Chondrocyte (in vitro differentiated cells): ENCODE measurements at places on chromosomes 5 and 9.
A peak's percentile ranks its signal among the peaks of the same experiment; 100 is the strongest.

DNA sequence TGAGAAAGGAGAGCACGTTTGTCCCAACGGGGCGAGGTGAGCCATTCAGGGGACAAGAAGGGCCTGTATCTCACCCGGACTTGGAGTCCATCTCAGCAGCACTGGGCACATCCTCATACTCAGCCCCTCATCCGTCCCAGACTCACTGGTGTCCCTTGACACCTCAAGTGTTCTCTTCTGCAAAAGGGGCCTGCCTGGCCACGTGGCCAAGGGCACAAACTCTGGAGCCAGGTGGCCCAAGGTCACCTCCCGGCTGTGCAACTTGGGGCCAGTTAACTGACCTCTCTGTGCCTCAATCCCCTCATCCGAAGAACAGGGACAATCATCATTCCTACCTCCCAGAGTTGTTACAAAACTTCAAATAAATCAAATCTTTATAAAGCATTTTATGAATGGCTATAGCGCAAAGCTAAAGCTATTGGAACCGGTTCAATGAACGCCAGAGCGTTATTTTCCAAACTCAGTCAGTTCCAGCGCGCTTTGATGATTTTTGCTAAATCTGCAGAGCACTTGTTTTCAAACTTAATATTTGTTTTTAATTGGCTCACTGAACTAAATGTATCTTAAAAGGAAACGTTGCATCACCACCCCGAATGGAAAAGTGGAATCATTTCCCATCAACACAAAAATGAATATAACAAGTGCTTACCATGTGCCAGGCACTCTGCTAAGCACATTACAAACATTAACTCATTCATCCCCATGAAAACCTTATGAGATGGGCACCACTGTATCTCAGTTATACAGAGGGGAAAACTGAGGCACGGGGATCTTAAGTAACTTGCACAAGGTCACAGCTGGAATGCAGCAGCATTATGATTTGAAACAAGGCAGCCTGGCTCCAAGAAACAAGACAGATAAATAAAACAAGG, 49.3 kb downstream of the DUSP1 start:
- no peaks in the 10 kb centered on the region for H3K27me3 ChIP-seq
- no peak overlapping the region for H3K27ac ChIP-seq
- no peaks in the 10 kb centered on the region for H3K36me3 ChIP-seq
- H3K4me3 ChIP-seq = no peak overlapping the region
- peaks cover 14% of the 10 kb centered on the region for H3K4me1 ChIP-seq

DNA sequence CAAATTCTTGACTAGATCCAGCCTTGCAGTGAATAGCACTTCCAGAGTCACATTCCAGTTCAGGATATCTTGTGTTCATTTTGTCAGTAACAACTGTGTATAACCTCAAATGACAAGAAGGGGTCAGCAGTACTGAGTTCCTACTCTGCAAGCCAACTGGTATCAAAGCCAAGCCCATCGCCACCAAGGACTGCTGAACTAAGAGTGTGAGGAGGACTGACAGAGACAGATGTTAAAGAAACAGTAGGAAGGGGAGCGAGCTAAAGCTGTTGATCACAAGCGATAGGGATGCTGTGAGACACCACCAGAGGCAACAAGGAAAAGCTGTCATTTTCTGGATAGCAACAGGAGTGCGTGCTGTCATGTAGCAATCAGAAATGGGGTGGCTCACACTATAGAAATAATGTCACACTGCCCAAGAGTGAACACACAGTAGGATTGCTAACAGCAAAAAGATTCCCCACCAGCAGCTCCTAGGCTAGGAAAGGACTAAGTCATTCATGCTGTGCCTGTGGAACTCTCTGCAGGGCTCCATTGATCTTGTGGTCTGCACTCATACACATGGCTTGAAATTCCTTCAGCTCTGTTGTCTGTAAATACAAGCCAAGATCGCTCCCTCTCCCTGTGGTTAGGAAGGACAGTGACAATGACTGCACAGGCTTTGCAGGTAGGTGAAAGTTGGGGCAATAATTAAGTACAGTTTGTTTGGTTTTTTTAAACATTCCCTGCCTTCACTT, 658.6 kb downstream of the NR2F1-AS1 start:
- H3K4me3 ChIP-seq = no peak overlapping the region
- no peak overlapping the region for H3K27ac ChIP-seq
- no peaks in the 10 kb centered on the region for H3K36me3 ChIP-seq
- H3K27me3 ChIP-seq = no peaks in the 10 kb centered on the region

GRCh38 chr9:113954591-113954990, 78.5 kb downstream of the ZNF618 start:
- H3K4me3 ChIP-seq = no peak overlapping the region
- H3K4me1 ChIP-seq = peaks cover 66% of the 10 kb centered on the region
- H3K27me3 ChIP-seq = no peaks in the 10 kb centered on the region
- H3K27ac ChIP-seq = peak overlapping the region; percentile 94
- no peak for DNase-seq

- no peaks in the 10 kb centered on the region for H3K27me3 ChIP-seq
- no peak overlapping the region for H3K27ac ChIP-seq
- H3K36me3 ChIP-seq = no peaks in the 10 kb centered on the region
- H3K4me1 ChIP-seq = peaks cover 19% of the 10 kb centered on the region
Observed at GRCh38 chr9:137447722-137448601, 6.8 kb upstream of the ENTPD8 start.

DNA sequence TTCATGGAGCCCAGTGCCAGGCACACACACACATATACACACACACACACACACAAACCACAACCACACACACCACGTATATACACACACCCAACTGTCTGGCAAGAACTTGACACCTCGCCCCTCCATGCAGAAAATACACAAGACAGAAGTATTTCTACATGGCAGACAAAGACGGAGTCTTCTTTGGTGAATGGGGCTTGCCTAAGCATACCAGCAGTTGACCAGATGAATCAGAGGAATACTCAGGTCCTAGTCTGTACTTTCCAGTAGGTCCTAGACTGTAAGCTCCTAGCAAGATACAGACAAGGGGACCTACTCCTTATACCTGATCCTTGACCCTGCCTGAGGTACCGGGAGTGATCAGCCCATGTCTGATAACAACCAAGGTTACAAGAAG, 60.1 kb downstream of the SIL1 start:
- no peaks in the 10 kb centered on the region for H3K36me3 ChIP-seq
- no peak for DNase-seq
- no peaks in the 10 kb centered on the region for H3K27me3 ChIP-seq
- peaks cover 52% of the 10 kb centered on the region for H3K4me1 ChIP-seq

GRCh38 chr5:173055042-173055721, 970 bp upstream of the CREBRF start:
- peaks cover 28% of the 10 kb centered on the region for H3K4me1 ChIP-seq
- no peak for DNase-seq
- H3K36me3 ChIP-seq = no peaks in the 10 kb centered on the region
- H3K27me3 ChIP-seq = no peaks in the 10 kb centered on the region
- peak overlapping the region; percentile 89 for H3K4me3 ChIP-seq

DNA sequence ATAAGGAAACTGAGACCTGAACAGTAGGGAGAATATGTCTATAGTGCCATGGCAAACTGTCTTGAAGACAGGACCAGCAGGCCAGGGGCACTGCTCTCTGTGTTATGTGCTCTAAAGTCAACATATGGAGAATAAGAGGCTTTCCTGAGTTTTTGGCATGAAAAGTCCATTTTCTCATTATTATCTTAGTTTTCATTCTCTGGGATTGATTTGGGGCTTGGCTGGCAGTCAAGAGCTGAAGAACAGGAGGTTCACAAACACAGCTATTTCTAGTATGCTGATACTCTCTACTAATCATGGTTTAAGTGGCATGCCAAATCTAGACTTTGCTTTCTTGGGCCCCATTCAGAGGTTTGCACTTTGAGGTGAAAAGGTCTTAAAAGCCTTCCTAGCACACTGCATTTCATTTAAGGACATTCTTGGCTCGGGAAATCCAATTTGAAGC, 404.4 kb downstream of the ZNF608 start:
- DNase-seq = no peak
- peaks cover 27% of the 10 kb centered on the region for H3K4me1 ChIP-seq
- no peak overlapping the region for H3K4me3 ChIP-seq
- no peak overlapping the region for H3K27ac ChIP-seq

- DNase-seq = no peak
- no peak overlapping the region for H3K4me3 ChIP-seq
- no peak overlapping the region for H3K27ac ChIP-seq
- H3K36me3 ChIP-seq = no peaks in the 10 kb centered on the region
- peaks cover 6% of the 10 kb centered on the region for H3K27me3 ChIP-seq
Observed at GRCh38 chr5:16528382-16529110, 62.9 kb upstream of the ZNF622 start.

- no peaks in the 10 kb centered on the region for H3K36me3 ChIP-seq
- H3K4me1 ChIP-seq = peaks cover 4% of the 10 kb centered on the region
- no peak for DNase-seq
- H3K4me3 ChIP-seq = no peak overlapping the region
Observed at GRCh38 chr5:95191330-95191729, 93.6 kb downstream of the MCTP1 start.

DNA sequence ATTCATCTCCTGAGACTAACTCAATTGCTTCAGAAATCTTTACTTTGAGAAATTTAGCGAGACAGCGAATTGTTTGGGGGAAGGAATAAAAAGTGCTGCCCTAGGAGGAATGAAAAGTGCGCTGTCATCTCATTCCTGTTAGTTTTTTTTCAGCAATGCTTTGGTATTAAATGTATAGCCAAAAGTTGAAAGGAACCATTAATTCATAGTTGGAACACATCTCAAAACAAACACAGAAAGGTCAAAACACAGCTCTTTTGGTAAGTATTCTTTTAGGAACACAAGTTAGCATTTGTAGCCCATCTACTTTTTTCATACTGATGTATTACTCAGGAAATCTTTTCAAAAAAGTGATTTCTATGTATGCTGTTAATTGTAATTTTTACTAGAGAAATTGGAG, 109.1 kb downstream of the NNT start:
- H3K27me3 ChIP-seq = no peaks in the 10 kb centered on the region
- DNase-seq = no peak
- no peak overlapping the region for H3K27ac ChIP-seq
- H3K36me3 ChIP-seq = peaks cover 8% of the 10 kb centered on the region
- H3K4me3 ChIP-seq = no peak overlapping the region

DNA sequence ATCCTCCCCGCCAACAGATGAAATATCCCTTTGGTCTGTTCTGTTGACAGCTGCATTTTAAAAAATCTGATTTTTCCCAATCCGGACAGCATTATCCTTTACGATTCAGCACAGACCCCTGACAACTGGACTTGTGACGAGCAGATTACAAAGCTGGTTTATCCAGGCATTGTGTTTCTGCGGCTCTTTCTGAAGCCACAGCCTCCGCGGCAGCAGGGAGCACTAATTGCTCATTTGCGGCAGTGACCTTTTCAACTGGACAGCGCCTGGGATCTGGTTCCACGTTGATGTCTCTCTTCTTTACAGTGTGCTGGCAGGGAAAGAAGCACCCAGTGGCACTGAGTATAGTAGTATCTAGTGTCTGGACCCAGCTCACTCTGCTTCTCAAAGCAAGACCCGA, 351.2 kb downstream of the ZNF608 start:
- no peak overlapping the region for H3K4me3 ChIP-seq
- peaks cover 9% of the 10 kb centered on the region for H3K27me3 ChIP-seq
- no peak overlapping the region for H3K27ac ChIP-seq
- DNase-seq = no peak
- peaks cover 5% of the 10 kb centered on the region for H3K36me3 ChIP-seq
- H3K4me1 ChIP-seq = peaks cover 14% of the 10 kb centered on the region
